Activated CD8-positive, alpha-beta memory T cell treated with anti-CD3 and anti-CD28 coated beads, Interleukin-2, amount 50 U/mL, for 4 hours (primary cell): ENCODE measurements at places on chromosomes 5 and 9.

DNA sequence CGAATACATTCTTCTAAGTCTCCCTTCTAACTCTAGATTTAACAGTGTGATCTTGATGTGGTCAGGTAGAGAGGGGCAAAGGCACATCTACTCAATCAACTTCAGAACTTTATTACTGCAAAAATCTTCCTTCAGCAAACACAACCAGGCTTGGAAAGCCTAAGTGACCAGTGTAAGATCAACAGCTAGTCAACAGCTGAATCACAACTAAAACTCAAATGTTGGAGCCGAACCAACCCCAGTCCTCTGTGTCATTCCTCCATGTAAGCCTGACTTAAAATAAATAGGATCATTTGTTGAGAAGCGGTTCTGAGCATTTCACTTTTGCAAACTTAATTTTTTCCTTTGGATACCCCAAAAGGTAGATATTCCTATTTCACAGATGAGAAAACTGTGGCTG lies 352.7 kb downstream of the EBF1 start:
- no peak for DNase-seq

- DNase-seq: no peak
Measured at GRCh38 chr9:137784641-137785513, 92.7 kb upstream of the CACNA1B start.

DNA sequence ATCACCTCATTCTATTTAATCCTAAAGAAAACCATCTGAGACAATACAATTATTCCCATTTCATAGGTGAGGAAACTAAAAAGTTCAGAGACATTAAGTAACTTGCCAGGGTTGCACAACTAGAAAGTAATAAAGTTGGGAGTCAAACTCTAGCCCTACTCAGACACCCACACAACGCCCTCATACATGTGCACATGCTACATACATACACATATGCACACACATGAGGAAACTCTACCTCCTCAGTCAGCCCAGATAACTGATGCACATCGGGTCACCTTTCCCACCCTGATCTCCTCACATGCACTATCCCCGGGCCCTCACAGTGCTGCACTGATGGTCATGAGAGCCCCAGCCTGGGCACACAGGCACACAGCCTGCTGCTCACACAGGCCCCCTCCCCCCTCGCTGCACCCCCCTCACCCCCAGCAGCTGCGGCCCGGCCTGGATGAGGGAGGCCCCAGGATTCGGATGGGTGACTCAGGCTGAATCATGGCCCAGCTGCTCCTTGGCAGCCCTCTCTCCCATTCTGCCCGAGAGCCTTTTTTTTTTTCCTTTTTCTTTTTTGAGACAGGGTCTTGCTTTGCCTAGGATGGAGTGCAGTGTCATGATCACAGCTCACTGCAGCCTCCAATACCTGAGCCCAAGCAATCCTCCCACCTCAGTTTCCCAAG lies 5.0 kb upstream of the GPRIN1 start:
- DNase-seq: no peak

GRCh38 chr5:15502208-15502607 lies 2.2 kb downstream of the FBXL7 start:
- no peak for DNase-seq
